CD8-positive, alpha-beta memory T cell (primary cell): ENCODE measurements at places on chromosomes 5 and 9. TPM values are rescaled to one million over a fixed set of nuclear protein-coding genes. Genes with fewer than 3 reads are reported as not detected.
A peak's percentile ranks its signal among the peaks of the same experiment; 100 is the strongest.

HAVCR2 gene
- polyA plus RNA-seq, result 7.5 TPM

FGFR4 gene
- polyA plus RNA-seq, result 0.29 TPM

DNA sequence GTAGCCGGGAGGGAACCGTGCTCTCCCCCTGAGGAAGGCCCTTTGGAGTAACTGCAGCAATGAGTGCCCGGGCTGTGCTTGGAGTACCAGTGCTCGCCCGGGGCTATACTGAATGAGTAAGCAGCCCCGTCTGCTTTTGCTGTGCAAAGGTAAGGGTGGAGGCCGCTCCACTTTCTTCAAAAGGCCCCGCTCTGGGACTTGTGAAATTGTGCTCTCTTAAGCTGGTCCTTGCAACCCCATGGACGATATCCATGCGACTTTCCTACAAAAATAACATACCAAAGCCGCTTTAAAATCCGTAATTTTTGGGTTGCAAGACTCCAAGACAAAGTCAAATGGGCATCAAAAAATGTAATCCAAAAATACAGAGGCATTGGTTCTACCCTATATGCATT, 578 bp upstream of the TNFAIP8 start:
- no peaks in the 10 kb centered on the region for H3K27me3 ChIP-seq
- H3K4me1 ChIP-seq, result peaks cover 83% of the 10 kb centered on the region
- peak; percentile 17 for DNase-seq
- H3K4me3 ChIP-seq, result peak overlapping the region; percentile 37

DNA sequence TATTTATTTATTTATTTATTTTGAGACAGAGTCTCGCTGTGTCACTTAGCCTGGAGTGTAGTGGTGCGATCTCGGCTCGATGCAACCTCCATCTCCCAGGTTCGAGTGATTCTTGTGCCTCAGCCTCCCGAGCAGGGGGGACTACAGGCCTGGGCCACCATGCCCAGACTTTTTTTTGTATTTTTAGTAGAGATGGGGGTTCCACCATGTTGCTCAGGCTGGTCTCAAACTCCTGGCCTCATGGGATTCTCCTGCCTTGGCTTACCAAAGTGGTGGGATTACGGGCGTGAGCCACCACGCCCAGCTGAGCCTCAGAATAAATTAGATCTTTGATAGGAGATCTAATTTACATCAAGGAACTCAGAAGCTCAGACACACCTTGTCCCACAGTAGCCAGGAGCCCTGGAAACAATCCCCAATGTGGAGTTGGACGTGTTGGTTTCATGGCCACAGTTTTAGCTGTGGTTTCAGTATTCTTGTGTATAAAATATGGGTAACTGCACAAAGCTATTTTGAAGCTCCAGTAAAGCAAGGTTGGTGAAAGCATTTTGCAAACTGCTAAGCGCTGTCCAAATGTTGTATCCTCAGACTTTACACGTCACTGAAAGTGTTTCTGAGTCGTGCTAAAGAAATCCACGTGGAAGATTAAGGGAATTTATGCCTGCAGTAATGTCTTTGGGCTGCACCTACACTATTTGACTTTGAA, 3.0 kb upstream of the HNRNPAB start:
- no peaks in the 10 kb centered on the region for H3K27me3 ChIP-seq
- no peak for DNase-seq

GRCh38 chr5:43854697-43855292, 251.8 kb downstream of the NNT start:
- H3K27me3 ChIP-seq, result no peaks in the 10 kb centered on the region
- no peaks in the 10 kb centered on the region for H3K4me1 ChIP-seq
- no peak overlapping the region for H3K4me3 ChIP-seq
- DNase-seq, result no peak

DNA sequence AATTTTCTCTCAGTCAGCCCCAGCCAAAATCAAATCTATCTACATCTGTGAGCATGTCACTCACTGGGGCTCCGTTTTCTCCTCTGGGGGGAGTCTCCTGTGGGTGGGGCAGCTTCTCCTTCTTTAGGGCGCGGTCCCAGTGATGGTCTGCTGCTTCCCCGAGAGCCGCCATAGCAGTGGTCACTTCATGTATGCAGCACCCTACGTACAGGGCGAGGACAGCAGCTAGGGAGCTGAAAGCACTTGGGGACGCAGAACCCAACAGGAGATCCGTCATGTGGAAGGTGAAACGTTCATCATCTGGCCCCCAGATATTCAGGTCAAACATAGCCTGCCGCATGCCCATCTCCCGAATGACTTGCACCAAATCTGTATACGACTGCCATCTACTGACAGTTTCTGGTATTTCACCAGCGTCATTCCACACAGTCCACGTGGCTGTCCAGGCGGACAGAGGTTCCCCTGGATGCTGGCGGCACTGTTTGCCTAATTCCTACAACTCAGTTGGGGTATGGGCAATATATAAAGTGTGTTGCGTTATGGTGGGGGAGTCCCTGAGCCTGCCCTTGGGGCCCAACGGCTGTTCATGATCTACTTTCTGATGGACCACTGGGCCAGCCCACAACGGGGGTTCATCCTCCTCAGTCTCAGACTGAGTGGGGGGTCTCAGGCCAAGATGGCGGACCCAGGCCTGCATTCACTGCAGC, 795.0 kb downstream of the EFNA5 start:
- H3K27ac ChIP-seq, result no peak overlapping the region
- no peaks in the 10 kb centered on the region for H3K4me1 ChIP-seq
- no peak for DNase-seq
- H3K36me3 ChIP-seq, result no peaks in the 10 kb centered on the region
- H3K4me3 ChIP-seq, result no peak overlapping the region
- no peaks in the 10 kb centered on the region for H3K27me3 ChIP-seq

DNA sequence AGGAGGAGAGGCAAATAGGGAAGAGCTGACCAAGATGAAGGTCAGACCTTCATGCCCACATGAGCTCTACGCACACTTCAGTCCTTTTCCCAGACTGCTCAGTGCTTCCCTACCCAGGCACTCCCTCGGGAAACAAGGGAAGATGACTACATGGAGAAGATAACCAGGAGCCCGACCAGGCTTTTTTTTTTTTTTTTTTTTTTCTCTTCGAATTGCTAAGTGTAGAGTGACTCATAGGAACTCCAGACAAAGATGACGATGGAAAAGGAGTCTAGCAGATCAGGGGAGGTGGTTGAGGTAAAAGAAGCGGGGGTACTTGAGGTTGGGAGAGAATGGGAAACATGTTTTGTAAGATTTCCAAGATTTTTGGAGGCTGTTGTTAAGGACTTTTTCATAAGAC, 526.1 kb downstream of the BNC2 start:
- no peak for DNase-seq
- no peak overlapping the region for H3K4me3 ChIP-seq
- no peak overlapping the region for H3K27ac ChIP-seq
- H3K4me1 ChIP-seq, result no peaks in the 10 kb centered on the region
